ENCODE measurements at places on chromosomes 12 and 14.
A peak's percentile ranks its signal among the peaks of the same experiment; 100 is the strongest.

DNA sequence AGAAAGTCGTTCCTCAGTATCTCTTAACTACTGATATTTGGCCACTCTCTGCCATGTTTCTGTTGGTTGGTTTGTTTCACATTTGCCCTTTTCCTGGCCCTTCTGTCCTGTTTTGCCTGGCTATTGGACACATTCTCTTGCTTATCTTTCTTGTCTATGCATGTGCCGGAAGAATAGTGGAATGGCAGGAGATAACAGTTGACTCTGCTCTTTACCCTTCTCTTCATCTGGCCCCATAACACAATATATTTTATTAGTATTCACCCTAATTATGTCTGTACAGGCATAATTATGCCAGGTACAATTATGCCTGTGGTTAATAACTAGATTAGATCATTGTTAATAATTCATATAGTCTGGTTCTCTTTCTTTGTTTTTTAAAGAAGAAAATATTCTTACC, 243.5 kb upstream of the LMO3 start:
- DNase-seq: no peak

DNA sequence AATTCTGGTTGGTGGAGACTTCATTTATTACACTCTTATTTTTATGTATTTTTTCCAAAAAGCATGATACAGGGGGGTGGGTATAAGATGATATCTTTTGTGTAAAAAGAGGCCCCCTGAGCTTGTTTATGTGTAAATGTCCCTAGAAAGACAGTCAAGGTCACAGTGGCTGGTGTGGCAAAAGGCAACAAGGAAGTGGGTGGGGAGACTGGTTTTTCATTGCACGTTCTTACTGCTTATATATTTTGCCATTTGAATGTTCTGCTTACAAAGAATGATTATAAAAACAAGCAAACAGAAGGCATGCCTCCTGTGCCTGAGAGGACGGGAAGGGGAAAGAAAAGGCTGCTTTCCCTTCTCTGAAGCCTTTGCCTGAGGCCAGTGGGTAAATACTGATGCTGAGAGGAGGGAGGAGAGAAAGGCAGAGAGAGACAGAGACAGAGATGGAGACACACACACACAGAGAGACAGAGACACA, 24.1 kb upstream of the ADIPOR2 start:
- no peak for DNase-seq

DNA sequence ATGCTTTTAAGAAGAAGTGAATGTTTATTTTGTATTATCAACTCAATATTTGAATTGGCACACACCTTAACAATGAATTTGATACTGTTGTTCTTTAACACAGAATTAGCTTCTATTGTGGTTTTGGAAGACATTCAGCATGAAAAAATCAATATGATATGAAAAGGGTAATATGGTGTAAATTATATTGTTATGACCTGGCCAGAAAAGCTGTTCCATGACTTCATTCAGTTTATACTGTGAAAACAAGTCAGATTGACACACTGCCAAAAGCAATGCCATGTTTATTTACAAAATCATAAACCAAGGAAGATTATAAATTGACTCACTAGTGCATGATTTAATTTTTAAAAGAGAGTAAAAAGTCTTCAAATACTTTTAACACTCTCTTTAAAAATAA, 851.4 kb upstream of the SEL1L start:
- DNase-seq: no peak

DNA sequence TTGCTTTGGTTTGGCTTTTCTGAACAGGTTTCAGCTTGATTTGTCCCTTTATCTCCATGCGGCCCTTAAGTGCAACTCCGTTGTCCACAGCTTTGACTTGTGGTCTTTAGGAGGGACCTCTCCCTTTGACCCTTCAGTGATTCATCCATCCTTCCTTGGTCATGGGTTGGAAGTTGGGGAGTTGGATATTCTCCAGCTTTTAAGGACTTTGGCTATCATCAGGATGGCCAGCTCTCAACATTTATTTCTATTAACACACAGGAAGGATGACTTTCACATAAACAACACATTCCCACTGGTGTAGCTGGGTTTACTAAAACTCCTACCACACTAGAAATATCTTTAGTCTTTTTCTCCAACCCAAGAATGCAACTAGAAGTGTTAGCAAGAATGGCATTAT, 50.9 kb upstream of the E2F7 start:
- DNase-seq: no peak

- DNase-seq: no peak
Observed at GRCh38 chr12:76739896-76740295, 24.0 kb upstream of the ZDHHC17 start.

- no peak for DNase-seq
Observed at GRCh38 chr14:24439830-24440605, 2.6 kb downstream of the SDR39U1 start.

DNA sequence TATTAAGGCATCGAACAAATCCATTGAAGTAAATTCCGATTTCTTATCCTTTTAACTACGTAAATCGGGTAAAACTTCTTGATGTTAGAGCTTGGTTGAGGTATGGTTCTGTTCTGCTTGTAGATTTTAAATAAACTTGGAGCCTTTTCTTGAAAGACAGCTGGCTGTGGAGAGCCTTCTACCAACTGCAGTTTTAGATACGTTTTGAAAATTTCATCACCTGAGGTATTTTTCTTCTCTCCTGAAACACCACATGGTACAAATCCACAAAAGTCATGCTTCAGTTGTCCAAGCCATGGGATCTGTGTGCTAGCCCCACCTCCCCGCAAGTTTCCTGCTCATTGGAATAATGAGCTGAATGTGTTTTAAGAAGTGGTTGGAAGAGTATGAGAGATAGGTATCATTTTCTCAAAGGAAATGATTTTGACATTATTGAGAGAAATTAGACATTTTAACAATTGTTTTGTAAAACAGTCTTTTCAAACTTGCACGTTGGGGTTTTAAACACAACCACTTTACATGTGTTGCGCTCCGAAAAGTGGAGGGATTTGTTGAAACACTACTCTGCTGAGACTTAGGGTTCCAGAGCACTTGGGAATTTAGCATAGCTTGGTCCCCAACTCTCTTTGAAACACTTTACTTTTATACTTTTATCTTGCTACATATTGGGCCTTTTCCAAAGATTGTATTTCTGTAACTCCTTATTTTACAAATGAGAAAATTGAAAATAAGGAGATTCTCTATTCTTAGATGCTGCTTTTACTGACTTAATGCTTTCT, 1.4 kb downstream of the PPM1A start:
- no peak for DNase-seq

DNA sequence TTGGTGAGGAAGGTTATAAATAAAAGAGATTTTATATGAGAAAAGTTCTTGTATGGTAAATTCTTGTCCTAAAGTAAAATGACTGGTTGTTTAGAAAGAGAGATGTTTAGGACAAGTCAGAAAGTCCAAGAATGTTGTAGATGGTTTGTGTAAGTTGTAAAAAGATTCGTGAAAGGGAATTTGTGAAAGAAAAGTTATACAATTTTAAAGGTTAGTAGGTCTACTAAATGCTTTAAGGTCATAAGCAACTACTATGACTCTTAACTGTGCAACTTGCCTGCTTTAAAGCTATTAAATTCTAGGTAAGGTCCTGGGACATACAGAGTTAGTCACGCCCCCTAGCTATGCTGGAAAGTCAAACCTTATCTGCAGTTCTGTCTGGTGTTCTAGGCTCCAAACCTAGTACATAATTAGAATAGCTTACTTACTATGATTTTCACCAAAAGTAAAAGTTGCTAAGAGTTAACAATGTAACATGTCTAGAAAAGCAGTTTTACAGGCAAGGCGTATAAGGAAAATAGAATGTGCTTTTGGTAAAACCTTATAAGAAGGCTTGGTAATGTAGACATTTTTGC, 11.2 kb upstream of the DHRS2 start:
- no peak for DNase-seq

DNA sequence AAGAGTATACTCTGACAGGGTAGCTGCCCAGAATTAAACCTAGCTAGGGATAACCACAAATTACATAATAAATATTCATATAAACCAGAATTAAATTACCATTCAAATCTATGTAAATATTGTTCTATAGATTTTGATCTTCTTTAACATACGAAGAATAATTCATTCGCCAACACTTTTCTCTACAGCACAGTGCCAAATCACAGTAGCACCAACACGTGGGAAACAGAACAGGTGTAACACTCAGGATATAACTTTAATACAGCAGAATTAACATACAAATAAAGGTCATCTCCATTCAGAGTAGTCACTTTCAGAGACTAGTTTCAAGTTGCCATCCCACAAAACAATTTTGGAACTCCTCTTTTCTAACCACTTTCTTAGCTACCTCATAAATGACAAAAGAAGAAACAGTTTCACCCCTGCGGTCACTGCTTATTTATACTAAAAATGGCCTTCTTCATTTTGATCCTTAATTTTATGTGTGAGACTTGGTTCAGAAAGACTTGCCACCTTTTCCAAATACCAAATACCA, 15.7 kb downstream of the OSBPL8 start:
- DNase-seq: no peak

- peak; percentile 30 for DNase-seq
Observed at GRCh38 chr12:43776498-43776897, 17.7 kb downstream of the IRAK4 start.

DNA sequence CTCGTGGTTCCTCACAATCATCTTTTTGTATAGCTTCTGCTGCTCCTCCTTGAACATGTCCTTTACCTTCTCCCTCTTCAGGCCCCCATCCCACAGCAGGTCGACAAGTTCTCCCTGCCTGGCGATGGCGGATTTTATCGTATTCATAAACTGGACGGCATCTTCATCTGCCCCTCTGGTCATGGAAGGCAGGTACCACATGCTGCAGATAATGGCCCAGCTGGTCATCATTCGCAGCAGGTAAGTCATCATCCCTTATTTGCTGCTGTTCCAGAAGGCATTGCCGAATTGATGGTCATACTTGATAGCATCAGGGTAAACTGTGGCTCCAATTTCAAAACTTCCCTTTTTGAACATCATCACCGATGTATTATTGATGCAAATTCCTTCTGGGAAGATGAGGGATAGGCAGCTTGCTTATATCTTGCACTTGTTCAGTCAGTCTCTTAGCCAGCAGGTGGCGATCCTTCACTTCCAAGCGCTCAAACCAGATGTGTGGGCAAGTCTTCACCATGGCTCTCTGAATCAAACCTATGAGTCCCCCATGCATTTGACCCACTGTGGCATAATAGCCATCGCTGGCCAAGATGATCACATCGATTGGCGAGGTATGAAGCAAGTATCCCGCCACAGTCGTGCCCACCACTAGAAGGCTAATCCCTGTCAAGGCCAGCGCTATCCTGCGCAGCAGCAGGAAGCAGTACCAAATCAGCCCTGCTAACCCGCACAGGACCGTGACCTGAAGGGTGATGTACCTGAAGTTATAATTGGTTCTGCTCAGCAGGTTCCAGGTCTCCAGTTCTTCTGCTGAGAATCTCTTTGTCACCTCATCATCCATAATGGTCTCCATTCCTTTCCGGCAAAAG, 381.5 kb upstream of the STXBP6 start:
- peak; percentile 63 for DNase-seq

DNA sequence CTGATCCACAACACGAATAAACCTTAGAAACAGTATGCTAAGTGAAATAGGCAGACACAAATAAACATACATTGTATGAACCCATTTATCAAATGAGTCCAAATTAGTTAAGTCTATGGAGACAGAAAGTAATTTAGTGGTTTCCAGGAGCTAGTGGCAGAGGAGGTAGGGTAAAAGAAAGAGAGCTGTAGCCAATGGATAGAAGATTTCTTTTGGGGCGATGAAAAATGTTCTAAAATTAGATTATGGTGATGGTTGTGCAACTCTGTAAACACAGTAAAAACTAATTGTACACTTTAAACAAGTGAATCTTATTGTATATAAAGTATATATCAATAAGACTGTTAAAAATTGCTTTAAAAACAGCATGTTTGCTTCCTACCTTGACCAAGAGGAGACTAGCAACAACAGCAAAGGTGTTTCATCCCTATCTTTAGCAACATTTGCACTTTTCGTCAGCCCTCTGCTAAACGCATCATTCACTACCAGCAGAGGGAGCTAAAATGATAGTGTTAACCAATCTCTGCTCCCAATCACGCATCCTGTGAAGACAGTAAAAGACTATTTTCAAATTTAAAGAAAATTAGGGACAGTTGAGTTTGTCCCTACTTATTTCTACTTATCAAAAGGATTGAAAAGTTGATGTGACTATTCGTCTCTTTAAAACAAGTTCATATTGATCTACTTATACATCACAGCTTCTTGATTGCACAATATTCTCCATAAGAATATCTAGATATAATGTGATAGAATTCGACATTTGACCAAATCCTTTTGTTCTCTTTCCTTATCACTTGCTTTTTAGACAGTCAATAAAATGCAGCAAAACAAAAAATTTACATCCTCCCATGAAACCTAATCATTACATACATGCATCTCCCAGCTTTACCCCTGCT, 24.0 kb upstream of the LGR5 start:
- peak; percentile 63 for DNase-seq

DNA sequence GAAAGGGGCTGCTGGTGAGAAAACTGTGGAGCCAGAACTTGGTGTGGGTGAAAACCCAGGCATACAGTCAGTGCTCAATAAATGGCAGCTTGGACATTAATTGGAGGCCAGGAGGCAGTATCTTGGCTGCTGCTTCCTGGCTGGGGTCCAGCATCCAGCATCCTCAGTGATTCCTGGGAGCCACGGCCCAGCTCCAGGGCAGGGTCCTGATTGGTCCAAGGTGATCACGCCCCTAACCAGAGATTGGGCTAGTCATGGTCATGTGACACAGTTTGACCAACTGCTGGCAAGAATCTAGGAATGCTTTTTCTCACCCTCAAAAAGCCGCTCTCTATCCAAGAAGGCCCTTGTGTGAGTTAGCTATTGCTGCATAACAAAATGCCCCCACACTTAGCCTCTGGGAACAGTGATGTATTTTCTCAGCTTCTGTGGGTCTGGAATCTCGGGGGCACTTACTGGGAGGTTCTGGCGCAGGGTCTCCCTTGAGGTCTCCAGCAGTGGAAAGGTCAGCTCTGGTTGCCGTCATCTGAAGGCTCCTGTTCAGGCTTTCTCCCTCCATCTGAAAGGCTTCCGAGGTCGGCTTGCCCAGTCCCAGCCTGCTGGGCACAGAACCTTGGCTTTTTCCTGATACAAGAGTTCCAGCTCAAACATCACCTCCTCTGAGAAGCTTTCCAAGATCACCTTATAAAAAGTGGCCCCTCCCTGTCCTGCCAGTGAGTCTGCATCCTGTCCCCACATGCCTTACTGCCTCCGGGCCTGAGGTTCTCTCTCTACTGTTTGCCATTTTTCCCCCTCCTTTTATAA, 119.2 kb upstream of the NCOR2 start:
- no peak for DNase-seq

DNA sequence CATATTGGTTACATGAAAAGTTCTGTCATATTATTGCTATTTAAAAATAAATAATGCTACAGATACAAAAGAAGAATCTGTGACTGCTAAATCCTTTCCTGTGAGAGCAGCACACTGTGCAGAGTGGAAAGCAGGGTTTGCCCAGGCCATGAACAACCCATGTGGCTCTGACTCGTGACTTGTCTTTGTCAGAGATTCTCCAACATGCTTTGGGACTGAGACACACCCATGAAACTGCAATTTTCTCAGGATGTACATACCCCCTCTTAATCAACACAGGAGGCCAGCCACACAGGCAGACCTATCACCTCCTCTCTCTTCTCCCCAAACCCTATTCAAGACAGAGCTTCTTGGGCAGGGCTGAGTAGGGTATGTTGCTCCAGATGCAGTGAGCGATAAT, 96.8 kb upstream of the NTF3 start:
- DNase-seq: no peak

GRCh38 chr14:34362641-34363251, 99.3 kb downstream of the SPTSSA start:
- no peak for DNase-seq
